ENCODE measurements at places on chromosomes 2 and 18.
A peak's percentile ranks its signal among the peaks of the same experiment; 100 is the strongest.

GRCh38 chr2:8477552-8478470 is 204.0 kb upstream of the ID2 start:
- DNase-seq: peak; percentile 55

DNA sequence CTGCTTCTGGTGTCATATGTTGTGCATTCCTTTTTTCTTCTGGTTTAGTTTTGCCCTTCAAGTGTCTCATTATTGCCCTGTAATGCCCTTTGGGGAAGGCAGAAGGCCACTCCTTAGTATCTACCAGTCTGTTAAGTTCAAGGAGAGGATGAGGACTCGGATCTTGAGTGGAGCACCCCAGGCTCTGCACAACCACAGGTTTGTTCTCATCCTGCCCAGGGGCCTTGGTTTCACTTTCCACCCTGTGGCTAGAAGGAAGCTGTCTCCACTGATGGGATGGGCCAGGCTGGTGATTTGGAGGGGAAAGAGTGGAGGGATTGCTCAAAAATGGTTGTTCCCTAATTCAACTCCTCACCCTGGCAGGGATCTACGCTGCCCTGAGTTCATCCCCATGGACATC is 30.2 kb upstream of the RAB11FIP5 start:
- no peak for DNase-seq

DNA sequence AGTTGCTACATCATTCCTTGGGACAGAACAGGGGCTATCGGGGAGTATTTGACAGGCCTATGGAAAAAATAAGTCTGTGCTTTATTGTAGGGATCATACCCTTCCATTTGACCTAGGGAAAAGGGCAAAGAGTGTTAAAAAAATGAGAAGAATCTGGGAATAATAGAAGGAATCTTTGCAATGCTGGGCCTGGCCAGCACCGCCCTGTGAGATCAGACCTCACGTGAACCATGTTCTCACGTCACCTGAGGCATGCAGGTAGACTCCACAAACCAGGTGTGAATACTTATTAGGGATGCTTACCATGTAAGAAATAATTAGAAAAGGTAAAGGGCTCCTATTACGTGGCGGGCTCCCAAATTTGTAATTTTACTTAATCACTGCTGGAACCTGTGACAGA is 177.5 kb upstream of the GATA6 start:
- no peak for DNase-seq

- DNase-seq: no peak
Observed at GRCh38 chr2:240013343-240013742, 11.8 kb downstream of the NDUFA10 start.

DNA sequence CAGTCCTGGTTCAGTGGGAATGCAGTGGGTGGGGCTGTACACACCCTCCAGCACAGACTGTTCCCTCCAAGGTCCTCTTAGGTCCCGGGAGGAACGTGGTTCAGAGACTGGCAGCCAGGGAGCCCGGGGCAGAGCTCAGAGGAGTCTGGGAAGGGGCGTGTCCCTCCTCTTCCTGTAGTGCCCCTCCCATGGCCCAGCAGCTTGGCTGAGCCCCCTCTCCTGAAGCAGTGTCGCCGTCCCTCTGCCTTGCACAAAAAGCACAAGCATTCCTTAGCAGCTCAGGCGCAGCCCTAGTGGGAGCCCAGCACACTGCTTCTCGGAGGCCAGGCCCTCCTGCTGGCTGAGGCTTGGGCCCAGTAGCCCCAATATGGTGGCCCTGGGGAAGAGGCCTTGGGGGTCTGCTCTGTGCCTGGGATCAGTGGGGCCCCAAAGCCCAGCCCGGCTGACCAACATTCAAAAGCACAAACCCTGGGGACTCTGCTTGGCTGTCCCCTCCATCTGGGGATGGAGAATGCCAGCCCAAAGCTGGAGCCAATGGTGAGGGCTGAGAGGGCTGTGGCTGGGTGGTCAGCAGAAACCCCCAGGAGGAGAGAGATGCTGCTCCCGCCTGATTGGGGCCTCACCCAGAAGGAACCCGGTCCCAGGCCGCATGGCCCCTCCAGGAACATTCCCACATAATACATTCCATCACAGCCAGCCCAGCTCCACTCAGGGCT is 17.5 kb upstream of the FAHD2A start:
- DNase-seq: no peak

DNA sequence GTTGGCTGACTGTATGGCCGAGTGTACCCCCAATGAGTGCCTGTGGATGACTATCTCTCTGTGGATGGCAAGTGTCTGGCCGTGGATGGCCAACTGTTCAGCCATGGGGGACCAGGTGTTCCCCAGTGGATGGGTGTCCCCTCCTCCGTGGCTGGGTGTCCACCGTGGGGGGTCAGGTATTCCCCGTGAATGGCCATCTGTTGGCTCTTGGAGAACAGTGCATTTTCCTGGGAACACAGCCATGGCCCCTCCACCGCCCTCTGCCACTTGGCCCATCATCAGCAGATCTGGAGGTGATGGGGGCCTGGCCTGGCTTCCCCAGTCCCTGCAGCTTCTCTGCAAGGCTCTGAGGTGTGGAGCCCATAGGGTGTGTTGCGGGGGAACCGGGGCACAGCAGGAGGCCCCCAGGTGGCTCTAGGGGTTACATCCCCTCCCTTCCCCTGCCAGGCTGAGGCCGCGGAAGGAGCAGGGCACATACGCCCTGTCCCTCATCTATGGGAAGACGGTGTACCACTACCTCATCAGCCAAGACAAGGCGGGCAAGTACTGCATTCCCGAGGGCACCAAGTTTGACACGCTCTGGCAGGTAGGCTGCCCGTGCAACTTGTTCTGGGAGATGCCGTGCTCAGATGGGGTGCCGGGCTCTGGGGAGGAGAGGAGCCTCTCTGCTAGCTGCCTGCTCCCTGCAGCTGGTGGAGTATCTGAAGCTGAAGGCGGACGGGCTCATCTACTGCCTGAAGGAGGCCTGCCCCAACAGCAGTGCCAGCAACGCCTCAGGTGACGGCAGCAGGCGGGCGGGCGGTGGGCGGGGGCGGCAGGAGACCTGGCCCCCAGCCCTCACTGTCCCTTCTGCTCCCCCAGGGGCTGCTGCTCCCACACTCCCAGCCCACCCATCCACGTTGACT is 19.3 kb downstream of the ZAP70 start:
- DNase-seq: no peak

GRCh38 chr2:105387225-105387624 is 11.6 kb downstream of the FHL2 start:
- DNase-seq: no peak

DNA sequence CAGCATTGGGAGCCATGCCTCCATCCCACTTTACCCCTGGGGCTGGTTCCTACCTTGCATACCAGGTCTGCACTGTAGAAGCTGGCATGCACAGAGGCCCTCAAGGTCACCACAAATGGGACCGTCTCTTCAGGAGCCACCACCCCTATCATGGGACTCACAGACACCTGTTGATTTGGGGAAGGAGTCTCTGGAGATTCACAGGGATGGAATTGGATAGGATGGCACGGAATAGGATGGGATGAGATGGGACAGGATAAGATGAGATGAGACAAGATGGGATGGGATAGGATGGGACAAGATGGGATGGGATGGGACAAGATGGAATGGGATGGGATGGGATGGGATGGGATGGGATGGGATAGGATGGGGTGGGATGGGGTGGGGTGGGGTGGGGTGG is 16.1 kb upstream of the CRYBA2 start:
- no peak for DNase-seq

DNA sequence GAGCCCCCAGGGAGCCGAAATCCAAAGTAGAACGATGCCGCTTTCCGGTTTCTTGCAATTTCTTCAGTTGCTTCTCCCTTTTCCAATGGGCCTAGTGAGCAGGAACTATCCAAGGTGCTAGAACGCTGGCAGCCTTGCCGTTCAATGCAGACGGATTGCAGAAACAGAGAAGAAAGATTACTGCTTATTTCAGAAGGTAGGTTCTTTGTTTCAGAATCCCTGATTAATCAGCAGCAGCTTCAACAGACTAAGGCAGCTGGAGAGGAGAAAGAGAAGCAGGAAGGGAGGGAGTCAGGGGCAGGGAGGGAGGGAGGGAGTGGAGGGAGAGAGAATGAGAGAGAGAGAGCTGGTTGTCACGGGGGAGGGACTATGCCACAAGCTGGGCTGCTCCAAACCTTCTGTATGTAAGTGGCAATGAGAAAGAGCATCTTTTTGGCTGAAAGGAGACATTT is 576 bp downstream of the NYAP2 start:
- no peak for DNase-seq

GRCh38 chr2:224994242-224994823 is 47.9 kb downstream of the DOCK10 start:
- DNase-seq: no peak

DNA sequence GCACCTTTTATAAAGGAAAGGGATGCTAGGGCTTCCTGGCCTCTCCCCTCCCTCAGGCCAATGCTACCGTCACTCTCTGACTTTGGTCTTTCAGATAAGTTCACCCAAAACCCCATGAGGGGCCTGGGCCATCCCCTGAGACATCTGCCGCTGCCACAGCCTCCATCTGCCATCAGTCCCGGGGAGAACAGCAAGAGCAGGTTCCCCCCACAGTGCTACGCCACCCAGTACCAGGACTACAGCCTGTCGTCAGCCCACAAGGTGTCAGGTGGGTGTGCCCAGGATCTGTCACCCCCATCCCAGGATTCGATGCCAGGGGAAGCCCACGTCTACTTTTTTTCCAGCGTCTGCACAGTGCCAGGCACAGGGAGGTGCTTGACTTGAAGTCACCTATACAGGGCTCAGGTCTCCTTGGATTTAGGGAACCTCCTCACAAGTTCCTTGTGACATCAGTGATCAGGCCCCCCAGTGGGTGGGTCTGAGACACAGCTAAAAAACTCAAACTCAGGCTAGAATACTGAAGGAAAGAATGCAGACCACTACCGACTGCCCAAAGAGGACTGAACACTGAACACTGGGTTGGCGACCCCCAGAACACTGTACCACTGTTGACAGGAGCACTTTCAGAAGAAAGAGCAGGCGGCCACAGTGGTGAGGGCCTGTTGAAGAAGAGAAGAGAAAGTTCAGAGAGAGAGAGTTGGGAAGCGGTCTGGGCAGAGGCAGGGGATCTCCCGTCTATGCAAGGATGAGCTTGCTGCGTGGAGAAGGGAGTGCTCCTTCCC is 85.3 kb downstream of the EPAS1 start:
- DNase-seq: no peak

GRCh38 chr2:191933307-191934105 is 86.6 kb upstream of the CAVIN2 start:
- DNase-seq: no peak

GRCh38 chr2:60459851-60460250 is 93.6 kb downstream of the BCL11A start:
- DNase-seq: no peak

DNA sequence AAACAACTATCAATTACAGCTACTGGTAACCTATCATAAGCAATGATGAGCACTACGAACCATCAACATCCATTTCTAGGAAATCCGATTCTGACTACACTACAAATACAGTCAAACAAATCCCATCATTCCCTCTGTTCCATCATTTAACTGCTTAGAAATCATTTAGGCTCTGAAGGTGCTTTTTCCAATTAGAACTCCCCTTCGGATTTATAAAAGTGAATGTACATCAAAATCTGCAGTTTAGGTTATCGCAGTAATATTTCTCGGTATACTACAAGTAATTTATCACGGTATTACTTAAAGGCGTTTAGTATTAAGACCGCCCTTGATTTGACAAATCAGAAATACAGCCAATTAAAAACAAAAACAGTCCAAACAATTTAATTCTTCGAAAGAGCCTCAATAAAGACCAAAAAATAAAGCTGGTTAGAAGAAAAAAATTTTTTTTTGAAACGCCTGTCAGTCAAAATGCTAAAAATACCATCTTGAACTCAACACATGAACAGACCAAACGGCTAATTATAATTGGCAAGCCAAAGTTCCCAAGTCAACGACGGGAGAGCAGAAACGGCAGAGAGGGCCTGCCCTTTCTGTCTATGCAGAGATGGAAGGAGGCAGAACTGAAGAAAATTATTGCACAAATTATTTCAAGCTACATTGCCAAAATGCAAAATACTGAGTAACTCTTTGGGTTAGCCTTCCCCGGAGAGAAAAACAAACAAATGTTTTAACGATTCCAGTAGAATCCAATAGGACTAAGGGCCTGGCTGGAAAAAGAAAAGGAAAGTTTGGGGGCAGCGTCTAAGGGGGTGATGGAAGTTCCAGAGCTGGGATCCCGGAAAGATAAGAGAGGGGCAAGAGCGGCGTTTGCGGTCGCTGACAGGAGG is 1.2 kb downstream of the VPS54 start:
- no peak for DNase-seq

GRCh38 chr2:113167962-113168340 is 5.8 kb upstream of the PSD4 start:
- DNase-seq: no peak

DNA sequence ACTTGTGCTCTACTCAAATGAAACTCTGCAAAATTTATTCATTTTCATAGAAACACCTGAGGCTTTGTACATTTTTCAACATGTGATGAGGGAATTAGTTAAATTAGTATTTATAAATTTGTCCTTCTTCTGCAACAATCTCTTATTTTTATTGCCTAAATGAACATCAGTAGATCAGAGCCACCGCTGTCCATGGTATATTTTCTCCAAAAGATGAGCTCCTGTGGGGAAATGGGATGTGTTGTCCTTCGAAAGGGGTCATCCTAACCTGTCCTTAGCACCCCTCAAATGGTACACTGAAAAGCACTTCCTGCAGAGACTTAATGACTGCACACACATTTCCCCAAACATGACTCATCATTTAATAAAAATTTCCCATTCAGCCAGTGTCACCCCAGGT is 714.6 kb downstream of the MBD2 start:
- no peak for DNase-seq

DNA sequence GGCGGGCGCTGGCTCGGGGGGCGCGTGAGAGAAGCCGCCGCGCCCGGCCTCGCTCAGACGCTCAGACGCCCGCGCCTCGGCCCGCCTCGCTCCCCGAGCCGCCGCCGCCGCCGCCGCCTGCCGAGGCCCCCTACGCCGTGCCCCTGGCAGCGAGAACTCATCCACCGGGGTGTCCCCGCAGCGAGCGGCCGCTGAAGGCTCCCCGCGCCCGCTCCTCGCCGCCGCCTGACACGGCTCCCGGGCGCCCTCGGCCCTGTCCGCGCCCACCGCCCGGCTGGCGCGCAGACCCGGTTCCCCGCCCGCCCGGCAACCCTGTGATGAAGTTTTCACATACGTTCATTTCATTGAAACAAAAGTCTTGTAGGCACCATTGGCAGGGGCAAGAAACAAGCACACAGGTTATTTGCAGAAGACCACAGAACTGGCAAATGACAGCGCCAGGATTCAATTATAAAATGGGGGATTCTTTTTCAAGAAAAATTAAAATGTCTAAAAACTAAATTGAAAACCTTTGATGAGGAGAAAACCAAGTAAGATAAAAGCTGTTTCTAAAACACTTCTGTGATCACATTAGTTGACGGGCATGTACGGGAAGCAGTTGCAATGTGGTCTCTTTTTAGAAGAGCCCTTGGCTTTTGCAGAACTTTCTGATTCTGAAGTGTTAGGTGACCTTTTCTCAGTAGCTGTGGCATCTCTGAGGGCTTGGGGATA is 50.5 kb upstream of the TUBA3D start:
- no peak for DNase-seq

Data from CD4-positive, alpha-beta T cell treated with Interleukin-6 at 100 ng/mL for 8 hours (primary cell).